ENCODE measurements at places on chromosomes 4 and X.
A peak's percentile ranks its signal among the peaks of the same experiment; 100 is the strongest.

- no peak for DNase-seq
Measured at GRCh38 chr4:6369035-6369434, 99.4 kb downstream of the WFS1 start.

DNA sequence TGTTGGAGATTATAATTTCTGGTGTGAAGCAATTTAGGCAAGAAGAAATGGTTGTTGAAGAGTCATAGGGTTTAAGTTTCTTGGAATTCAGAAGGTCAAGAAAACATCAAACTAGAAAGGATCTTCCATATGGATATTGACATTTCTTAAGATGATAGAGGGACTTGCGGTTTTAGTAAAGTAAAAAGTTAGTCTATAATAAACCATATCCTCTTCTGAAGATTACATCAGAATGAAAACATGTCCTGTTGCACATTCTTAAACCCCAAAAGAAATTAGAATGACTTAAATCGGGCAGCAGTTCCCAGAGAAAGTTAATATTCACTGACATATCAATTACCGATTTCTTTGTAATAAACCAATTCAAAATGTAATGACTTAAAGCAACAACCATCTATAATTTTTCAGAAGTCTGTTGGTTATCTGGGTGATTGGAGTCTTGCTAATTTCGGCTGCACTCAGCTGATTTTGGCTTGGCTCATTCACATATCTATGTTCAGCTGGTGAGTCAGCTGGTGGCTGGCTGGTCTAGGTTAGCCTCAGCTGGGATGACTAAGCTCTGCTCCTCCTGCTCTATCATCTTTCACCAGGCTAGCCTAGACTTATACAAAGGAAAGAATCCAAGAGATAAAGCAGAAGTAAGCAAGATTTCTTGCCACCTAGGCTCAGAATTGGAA lies 24.4 kb upstream of the DYNLT3 start:
- DNase-seq: no peak

GRCh38 chrX:15344106-15344505 lies 8.8 kb upstream of the PIGA start:
- DNase-seq: no peak

- DNase-seq: no peak
Measured at GRCh38 chr4:159512348-159512747, 409.5 kb downstream of the RAPGEF2 start.

DNA sequence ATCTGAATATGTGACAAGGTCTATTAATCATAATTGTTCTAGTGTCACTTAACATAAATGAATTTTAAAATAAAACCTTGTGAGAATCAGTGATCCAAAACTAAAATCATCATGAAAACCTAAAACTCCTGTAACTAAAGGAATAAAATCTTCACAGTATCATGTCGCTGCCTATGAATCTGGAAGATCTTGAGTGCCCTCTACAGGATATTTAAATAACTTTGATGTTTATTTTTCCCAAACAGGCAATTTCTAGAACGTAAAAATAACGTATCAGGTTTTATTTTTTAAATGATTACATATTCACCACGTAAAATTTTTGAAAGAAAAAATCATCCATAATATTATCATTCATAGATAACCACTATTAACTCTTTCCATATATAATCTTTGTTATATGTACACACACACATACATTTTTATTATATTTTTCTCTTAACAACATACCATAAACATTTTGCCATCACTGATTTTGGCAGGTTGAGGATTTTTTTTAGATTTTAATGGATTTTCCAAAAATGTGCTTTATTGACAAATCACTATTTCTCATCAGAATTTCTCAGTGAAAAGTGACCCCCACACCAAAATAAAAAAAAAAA lies 79.6 kb downstream of the COMMD8 start:
- DNase-seq: no peak

DNA sequence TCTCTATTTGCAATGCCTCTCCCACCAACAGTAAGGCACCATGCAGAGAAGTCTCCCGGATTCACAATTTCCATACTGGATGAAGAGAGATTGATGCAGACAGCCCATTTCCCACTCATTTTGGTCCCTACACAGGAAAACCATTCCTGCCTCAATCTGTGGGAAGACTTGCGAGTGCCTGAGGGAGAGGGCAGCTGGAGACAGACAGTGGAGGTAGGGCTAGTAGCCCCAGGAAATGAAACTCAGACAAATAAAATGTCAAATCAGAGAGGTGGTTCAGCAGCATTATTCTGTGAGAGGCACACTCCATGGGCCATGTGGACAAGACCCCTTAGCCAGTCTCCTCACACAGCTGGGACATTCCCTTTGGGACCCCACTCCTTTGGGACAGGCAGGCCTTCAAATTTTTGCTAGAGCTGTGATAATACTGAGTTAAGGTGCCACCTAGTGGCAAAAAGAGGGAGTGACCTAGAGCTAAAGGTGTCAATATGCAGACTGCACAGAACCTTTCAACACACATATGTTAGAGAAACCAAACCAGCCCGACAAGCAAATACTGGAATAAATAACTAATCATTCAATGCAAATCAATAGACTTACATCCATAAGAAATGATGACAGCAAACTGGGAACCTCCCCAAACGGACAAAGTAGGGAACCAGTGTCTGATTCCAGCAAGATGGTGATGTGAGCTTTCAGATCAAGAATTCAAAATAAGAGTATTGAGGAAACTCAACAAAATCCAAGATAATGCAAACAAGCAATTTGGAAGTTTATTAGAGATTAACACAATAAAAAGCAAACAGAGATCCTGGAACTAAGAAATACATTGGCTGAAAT lies 1865.3 kb upstream of the AGA start:
- DNase-seq: no peak

DNA sequence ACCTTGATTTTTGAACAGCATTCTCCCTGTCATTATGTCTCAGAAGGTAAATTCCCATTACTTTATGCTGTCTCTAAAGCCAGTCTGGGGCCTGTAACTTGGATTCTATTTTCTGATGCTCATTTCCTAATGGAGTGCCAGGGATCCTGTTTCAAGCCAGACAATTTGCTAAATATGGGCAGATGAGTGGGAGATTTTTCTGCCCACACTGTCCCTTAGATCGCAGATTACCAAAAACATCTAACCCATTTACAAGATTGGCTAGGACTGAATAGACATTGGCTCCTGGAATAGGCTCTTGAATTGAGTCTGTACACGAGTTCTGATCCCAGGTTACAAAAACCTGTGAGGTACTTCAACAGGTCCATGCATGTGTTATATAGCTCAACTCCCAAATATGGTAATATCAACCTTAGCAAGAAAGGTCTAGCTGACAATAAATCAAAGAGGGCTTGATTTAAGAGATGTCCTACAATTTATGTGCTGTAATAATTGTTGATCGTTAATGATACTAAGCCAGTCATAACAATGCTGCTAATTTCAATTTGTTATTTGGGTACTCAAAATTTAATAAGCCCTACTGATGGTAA lies 5.7 kb downstream of the GPC3 start:
- DNase-seq: no peak

GRCh38 chr4:167868163-167868562 lies 224.2 kb upstream of the ANXA10 start:
- no peak for DNase-seq

DNA sequence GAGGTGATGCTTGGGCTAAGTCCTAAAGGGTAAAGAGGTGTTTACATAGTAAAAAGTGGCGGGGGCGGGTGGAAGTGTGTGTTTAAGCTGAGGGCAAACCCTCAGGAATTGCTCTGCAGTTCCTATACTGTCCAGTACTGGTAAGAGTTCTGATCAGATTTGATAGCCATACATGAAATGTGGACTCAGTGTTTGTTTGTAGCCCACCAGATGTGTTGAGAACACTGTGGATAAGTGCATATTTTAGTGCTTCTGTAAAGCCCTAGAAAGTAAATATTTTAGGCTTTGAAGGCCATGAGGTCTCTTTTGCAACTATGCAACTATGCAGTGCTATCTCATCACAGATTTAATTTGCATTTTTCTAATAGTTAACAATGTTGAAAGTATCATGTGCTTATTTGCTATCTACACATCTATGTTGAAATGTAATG lies 80.7 kb upstream of the EOLA2 start:
- DNase-seq: no peak

DNA sequence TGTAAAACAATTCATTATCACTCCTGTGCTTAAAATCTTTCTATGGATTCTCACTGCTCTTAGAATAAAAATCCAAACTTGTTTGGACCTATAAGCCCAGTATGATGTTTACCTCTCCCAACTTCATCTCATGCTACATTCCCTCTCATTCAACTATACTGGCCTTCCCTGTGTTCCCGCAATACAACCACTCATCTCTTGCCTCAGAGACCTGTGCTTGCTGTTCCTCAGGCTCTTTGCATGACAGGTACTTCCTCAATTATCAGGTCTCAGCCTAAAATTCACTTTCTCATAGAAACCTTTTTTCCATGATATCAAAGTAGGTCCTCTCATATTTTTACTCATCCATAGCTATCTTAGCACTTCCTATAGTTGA lies 71.7 kb downstream of the ENOX2 start:
- DNase-seq: no peak

DNA sequence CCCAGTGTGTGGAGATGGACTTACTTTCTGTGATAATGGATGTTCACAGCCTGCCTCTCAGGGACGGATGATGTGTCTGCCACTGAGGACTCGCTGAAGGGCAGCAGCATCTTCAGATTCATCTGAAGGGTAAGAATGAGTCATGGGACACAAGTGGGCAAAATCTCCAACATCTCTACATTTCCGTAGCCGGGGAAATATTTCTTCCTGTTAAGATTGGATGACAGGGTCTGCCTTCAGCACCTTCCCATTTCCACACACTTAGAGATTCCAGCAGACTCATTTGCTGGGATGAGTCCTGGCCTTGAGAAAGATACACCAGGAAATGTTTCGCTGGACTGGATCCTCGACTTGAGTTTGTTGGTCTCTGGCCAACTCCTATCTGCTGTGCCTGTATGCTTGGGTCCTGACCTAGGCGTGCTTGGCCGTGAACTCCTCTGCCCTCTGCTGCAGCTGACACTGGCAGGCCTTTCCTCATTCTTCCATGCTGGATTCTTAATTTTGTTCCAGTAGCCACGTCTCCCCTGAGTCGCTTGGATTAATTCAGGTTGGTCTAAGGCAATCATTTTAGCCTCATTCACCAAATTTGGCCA lies 46.5 kb upstream of the SOD3 start:
- DNase-seq: no peak

DNA sequence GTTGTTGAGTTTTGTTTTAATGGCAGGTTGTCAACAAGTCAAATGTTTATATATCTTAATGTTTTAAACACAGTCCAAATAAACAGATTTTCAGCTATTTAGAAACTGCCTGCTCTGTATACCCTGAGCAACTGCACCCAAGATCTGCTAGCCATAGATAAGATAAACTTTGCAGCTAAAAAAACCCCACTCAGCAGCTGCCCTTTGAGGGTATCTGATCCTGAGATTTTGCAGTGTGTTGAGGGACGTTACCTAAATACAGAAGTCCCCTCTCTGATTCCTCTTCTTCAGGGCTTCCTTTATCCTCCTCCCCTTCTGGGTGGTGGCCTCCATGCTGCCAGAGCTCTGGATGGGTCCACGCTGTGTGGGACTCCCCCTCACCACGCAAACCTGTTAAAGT lies 11.0 kb upstream of the FGG start:
- DNase-seq: no peak

DNA sequence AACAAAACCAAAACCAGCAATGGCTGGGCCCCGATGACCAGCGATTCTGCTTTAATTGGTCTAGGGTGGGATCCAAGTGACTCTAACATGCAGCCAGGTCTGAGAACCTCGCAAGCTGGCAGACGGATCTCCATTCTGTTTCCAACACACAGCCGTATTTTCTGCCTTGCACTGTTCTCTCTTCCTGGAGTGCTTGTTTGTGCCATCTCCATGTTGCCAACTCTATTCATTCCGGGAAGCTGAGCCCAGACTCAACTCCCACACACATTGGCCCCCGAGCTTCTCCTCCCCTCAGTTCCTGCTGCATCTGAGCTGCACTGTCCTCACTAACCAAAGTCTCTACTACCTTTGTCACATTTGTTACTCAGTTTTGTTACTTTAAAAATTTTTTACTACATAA lies 35.6 kb downstream of the GEMIN8 start:
- no peak for DNase-seq

GRCh38 chrX:153519569-153520286 lies 2.3 kb downstream of the ATP2B3 start:
- DNase-seq: no peak

DNA sequence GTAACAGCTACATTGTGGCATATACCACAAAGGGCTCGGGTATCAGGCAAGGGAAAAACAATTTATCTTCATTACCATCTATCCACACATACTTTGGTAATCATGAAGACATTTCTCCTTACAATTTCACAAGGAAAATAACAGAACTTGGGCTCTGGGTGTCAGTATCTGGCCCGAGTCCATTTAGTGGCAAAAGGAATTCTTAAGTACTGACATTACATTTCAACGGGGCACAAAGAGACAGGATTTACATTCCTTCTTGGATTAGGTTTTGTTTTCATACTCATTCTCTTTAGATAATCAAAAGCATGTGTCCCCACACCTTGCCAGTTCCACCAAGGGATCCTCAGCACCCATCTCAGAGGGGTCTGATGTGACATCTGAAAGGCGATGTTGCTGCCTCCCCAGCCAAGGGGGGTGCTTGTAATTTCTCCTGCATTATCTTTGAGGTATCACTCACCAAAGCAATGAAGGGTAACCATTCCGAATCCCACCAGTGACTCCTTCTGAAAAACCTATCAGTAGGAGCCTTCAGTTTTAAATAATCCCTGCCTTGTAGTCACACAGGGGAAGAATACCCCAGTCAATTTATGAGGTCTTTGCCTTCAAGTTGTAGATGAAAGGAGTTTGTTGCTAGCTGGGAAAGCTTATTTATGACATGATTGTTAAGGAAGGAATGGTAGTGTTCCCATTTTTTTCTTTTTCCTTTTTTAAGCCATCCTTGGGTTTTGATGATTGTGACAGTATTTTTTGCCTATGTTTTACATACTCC lies 118.6 kb downstream of the PALLD start:
- DNase-seq: no peak

DNA sequence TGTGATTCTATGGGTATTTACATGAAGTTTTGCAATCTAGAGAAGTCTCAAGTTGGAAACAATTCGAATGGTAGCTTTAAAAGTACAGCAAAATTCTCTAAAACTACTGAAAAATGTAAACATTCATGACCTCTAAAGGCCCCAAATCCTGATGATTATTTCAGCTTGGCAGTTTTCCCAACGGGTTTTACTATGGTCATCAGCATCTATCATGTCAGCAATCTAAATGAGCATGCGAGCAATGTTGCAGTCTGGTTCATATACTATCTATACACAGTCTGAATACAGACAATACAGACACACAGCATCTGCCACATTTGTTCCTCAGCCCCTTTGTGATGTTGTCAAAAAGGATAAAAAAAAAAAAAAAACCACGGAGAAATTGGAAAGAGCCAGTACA lies 790.3 kb upstream of the HTR2C start:
- DNase-seq: peak; percentile 3

DNA sequence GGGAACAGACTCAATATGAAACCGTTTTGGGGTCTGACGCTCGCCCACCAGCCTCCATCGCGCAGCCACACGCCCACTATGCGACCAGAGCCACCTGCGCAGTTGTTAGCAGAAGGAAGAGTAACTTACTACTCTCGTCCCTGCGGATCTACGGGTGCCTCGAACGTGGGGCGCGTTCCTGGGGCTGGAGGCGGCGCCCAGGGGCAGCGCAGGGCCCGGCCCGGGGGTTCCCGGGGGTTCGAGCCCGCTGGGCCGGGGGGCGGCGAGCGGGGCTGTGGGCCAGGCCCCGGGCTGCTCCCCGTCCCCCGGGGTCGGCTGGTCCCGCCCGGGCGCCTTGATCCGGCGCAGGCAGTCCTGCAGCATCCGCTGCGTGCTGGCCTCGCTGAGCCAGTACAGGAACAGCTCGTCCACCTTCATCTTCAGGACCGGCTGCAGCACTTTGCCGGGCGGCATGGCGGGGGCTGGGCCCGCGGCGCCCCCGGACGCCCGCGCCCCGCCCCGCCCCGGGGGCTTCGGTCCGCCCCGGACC lies 404 bp downstream of the PPP2R3B start:
- DNase-seq: no peak

Data from retina (tissue), 1 donor.